ENCODE measurements at places on chromosomes 16 and 17. TPM values are rescaled to one million over a fixed set of nuclear protein-coding genes. Genes with fewer than 3 reads are reported as not detected.

GRCh38 chr17:75888484-75888883 is 8.3 kb downstream of the TRIM65 start:
- no peak for DNase-seq

GRCh38 chr17:35875072-35875799 is 4.9 kb downstream of the CCL5 start:
- DNase-seq, result no peak

Gene PSME3IP1
- 156 TPM for total RNA-seq

GRCh38 chr16:1279945-1280589 is 24.2 kb downstream of the TPSD1 start:
- DNase-seq, result no peak

Gene CA5A
- 0.27 TPM for total RNA-seq

Gene MYH1
- total RNA-seq, result not detected

- DNase-seq, result no peak
Observed at GRCh38 chr17:66675991-66676371, 158.9 kb upstream of the CACNG5 start.

GRCh38 chr17:41402161-41402560 is 4.8 kb upstream of the KRT31 start:
- no peak for DNase-seq

GRCh38 chr17:17931159-17931558 is 41.0 kb downstream of the TOM1L2 start:
- no peak for DNase-seq

- DNase-seq, result no peak
Observed at GRCh38 chr16:24568392-24568791, 29.0 kb downstream of the RBBP6 start.

GRCh38 chr16:82699711-82700495 is 73.1 kb downstream of the CDH13 start:
- no peak for DNase-seq

Measured in B cell (primary cell).